Cardiac septum (tissue), 1 donor: ENCODE measurements at places on chromosomes 7 and 10. TPM values are rescaled to one million over a fixed set of nuclear protein-coding genes. Genes with fewer than 3 reads are reported as not detected.

GAD2 gene
- total RNA-seq = not detected

GRCh38 chr10:110566472-110567200 lies 859 bp upstream of the SMC3 start:
- DNase-seq = no peak

GRCh38 chr10:125661941-125662515 lies 20.9 kb downstream of the TEX36 start:
- no peak for DNase-seq

DNA sequence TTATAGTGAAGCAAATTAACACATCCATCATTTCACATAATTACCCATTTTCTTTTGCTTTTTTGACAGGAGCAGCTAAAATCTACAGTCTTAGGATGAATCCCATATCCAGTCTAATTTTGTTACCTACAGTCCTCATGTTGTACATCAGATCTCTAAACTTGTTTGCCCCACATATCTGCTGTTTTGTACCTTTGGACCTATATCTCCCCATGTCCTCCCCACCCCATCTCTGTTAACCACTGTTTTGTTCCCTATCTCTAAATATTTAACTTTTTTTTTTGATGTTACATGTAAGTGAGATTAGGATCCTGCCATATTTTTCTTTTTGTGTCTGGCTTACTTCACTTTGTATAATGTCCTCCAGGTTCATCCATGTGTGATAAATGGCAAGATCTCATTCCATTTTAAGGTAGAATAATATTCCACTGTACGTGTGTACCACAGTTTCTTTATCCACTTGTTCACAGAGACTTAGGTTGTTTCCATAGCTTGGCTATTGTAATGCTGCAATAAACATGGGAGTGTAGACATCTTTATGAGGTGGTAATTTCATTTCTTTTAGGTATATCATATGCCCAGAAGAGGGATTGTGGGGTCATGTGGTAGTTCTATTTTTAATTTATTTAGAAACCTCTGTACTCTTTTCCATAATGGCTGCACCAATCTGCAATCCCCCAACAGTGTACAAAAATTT lies 19.6 kb downstream of the NPVF start:
- DNase-seq = no peak

GRCh38 chr7:24828891-24829661 lies 71.8 kb upstream of the GSDME start:
- DNase-seq = no peak

ANXA7 gene
- 132 TPM for total RNA-seq

- DNase-seq = no peak
Observed at GRCh38 chr10:50464004-50464409, 159.7 kb downstream of the SGMS1 start.

DNA sequence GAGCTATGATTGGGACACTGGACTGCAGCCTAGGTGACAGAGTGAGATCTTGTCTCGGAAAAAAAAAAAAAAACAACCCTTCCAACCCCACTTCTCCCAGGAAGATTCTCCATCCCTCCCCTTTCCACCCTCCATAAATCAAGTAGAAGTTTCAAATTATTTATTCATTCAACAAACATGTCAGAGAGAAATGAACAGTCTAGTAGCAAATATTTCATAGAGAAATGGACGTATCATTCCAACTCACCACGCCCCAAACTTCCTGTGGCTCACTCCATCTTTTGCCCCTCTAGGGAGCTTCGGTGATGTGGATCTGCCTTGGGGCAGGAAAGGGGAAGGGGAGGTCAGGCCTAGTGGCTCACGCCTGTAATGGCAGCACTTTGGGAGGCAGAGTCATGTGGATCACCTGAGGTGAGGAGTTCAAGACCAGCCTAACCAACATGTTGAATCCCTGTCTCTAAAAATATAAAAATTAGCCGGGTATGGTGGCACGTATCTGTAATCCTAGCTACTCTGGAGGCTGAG lies 638 bp upstream of the TRAPPC14 start:
- no peak for DNase-seq

NOS3 gene
- total RNA-seq = 26.5 TPM

GRCh38 chr10:13518076-13518692 lies 10.6 kb downstream of the BEND7 start:
- no peak for DNase-seq

- DNase-seq = no peak
Observed at GRCh38 chr7:15234431-15234830, 327.4 kb downstream of the AGMO start.

DNA sequence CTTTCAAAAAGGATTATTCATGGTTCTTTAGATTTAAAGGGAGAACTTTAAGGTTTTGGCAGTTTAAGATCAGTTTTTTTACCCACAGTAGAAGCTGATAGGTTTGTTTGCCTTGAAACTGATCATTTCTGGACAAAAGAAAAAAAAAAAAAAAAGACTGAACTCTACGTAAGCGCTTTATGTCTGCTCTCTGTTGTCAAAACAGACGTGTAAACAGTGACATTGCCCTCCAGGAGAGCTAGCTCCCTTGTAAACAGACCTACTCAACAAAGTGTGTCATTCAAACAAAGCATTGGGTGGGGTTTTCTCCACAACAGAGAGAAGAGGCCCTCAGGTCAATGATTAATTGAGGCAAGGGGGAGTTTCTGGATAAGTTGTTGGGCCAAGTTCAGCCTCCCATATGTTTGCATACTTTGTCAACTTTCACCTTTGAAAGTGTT lies 568.1 kb upstream of the LRRN3 start:
- no peak for DNase-seq

- no peak for DNase-seq
Observed at GRCh38 chr10:102621443-102622325, 22.6 kb upstream of the TRIM8 start.

DRGX gene
- total RNA-seq = not detected

CUZD1 gene
- 0.35 TPM for total RNA-seq

- DNase-seq = no peak
Observed at GRCh38 chr10:101968286-101968939, 87.6 kb downstream of the ARMH3 start.

DNA sequence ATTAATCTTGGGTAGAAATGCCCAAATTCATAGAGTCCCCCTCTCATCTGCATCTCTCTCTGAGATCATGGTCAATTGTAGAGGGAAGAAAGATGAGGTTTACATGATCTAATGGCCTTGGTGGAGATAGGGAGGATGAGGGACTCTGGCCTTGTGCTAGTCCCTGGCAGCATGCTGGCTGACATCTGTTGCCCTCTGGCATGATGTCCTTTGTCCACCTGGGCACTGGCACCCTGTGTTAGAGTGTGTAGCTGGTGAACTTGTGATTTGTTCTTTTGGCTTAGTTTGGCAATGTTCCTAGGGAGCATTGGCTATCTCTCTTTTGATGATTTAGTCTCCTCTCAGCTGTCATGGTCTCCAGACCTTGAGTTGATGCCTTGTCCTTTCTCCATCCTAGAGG lies 103.2 kb downstream of the DYNC1I1 start:
- no peak for DNase-seq

- DNase-seq = no peak
Observed at GRCh38 chr10:63645195-63645594, 124.0 kb downstream of the REEP3 start.

DNA sequence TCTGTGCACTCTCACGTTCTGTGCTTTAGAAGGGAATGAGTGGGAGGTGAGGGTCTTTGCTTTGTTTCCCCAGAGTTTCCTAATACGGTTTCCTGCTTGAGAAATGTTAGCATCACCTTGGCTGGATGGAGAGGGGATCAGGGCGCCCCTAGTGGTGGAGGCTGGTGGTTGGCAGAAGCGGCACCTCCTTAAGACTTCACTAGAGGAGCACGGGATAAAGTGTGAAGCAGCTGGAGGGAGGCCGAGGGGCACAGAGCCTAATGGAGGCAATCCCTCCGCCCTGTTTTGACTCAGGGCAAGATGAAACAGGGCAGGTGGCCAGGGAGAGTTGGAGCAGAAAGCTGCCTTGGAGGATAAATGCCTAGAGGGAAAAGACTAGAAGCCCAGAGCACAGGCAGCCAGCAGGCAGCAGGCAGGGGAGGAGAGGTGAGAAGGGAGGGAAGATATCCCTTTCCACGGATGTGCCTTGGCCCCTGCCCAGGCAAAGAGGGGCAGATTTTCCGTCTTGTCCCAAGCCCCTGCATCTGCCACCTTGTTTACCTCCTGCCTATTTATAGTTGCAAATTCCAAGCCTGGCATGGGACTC lies 56.0 kb upstream of the BTRC start:
- no peak for DNase-seq

DNA sequence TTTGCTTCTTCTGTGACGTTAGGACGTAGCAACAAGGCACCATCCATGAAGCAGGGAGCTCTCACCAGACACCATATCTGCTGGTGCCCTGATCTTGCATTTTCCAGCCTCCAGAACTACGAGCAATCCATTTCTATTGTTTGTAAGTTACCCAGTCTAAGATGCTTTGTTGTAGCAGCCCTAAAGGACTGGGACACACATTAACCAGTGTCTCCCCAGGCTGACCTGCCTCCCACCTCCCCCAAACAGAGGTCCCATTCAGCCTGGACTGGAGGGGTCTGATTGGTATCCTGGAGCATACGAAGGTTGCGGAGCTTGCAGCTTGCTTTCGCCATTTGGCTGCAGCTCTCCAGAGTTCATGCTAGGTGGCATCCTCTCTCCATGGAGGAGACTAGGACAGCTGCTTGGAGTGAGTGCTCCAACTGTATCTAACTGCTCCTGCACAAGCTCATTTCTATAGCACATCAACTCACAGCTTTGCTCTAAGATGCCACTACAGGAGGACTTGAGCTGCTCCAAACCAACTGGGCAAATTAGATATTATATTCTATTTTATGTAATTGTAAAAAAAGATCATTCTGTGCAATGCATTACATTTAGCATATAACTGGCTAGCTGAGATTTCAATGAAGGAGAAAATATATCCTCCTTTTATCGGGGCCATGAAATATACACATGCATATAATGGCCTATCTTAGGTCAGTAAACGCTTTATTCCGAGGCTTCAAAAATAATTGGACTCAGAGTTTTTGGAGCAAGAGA lies 8.0 kb upstream of the GRK5 start:
- DNase-seq = no peak

GRCh38 chr10:14389981-14390590 lies 59.4 kb upstream of the FRMD4A start:
- no peak for DNase-seq

- no peak for DNase-seq
Observed at GRCh38 chr7:122550545-122550944, 148.4 kb downstream of the RNF133 start.

DNA sequence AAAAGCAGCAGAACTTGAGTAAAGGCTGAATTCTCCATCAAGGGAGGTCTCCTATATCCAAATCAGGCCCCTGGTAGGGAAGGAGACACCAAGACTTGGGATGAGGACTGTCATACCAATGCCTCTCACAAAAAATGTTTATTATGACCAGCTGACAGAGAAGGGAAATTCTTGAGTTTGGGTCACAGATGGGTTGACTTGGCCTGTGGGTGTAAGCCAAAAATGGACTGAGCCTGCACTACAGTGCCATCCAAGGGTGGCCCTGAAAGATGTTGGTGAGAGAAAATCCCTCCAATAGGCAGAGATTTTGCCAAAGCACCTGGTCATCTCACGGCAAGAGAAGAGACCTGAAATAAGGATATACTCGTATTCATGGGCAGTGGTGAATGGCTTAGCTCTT lies 27.0 kb upstream of the PPIF start:
- DNase-seq = no peak

HKDC1 gene
- total RNA-seq = not detected

GRCh38 chr10:35378541-35379210 lies 42.4 kb downstream of the CCNY start:
- no peak for DNase-seq

DNA sequence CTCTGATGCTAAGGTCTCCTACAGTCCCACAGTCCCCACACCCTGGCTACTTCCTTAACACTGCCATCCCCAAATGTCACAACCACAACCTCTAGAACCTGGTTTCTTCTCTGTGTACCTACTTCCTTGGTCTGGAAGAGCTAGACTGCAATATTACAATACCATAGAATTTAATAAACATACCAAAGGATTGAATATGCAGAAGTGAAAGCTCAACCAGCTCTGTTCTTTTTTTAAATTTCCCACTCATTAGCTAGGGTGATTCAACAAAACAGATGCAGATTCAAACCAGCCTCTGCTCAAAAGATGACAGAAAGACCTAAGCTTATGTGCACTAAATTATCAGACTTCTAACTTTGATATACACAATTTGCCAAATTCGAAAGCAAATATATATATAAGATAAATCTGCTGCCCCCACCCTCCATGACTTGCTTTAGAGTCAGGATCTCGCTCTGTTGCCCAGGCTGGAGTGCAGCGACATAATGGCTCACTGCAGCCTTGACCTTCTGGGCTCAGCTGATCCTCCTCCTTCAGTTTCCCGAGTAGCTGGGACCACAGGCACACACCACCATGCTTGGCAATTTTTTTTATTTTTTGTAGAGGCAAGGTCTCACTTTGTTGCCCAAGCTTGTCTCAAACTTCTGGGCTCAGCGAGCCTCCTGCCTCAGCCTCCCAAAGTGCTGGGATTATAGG lies 212.6 kb downstream of the CHCHD3 start:
- no peak for DNase-seq

PLEKHS1 gene
- not detected for total RNA-seq

DNA sequence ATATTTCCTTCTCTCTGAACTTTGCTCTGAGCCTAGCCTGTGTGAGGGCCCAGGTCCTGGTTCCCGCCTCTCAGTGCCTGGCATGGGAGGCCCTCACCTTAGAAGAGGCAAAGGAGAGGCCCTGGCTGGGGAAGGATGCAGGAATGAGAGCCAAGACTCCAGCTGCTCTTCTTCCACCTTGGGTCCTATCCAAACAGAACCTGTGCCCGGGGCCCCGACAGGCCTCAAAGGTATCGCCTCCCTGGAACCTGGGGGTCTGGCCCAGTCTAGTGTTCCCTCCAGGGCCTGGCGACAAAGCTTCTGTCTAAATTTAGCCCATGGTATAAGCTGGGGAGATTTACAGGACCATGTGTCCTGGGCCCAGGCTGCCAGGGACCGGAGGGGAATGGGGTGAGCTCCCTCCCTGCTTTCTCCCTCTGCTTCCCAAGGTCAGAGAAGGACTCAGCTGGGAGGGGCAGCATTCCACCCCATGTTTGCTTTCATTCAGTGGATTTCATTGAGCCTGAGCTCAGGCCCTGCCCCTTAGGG lies 12.0 kb upstream of the CRHR2 start:
- DNase-seq = no peak

DNA sequence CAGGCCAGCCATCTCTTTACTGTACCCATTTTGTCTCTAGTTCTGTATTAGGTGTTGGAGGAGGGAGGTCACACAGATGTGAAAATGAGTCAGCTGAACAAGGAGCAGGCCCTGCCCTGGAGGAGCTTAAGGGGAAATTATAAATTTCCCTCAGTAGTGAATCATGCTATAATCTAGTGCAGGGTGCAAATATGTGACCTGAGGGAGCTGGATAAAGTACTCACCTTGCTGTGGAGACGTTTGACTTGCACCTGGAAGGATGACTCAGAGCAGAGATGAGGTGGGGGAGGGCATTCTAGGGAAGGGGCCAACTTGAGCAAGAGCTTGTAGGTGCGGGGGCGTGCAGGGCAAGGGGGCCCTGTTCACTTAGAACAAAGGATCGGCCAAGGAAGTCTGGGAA lies 610.6 kb downstream of the SDK1 start:
- no peak for DNase-seq

CALHM3 gene
- total RNA-seq = not detected

NPY gene
- total RNA-seq = not detected

- no peak for DNase-seq
Observed at GRCh38 chr7:95578299-95578855, 17.9 kb downstream of the PDK4 start.
